ENCODE measurements at places on chromosomes 5 and 9.

GRCh38 chr9:16824545-16825330 lies 45.7 kb downstream of the BNC2 start:
- peak; percentile 55 for ATAC-seq

- ATAC-seq, result peak; percentile 53
Measured at GRCh38 chr5:143002459-143003327, 232.5 kb downstream of the ARHGAP26 start.

GRCh38 chr5:173045474-173045873 lies 10.7 kb upstream of the CREBRF start:
- ATAC-seq, result no peak

GRCh38 chr5:57174890-57175510 lies 1.1 kb downstream of the GPBP1 start:
- no peak for ATAC-seq
